ENCODE measurements at places on chromosomes 3 and 15. TPM values are rescaled to one million over a fixed set of nuclear protein-coding genes. Genes with fewer than 3 reads are reported as not detected.

- H3K4me1 ChIP-seq = peaks cover 11% of the 10 kb centered on the region
- no peak for DNase-seq
- no peak overlapping the region for H3K4me3 ChIP-seq
- no peaks in the 10 kb centered on the region for H3K36me3 ChIP-seq
- no peak overlapping the region for H3K27ac ChIP-seq
- H3K27me3 ChIP-seq = no peaks in the 10 kb centered on the region
These were observed 220.8 kb upstream of the ATP10A start for GRCh38 chr15:26083896-26084295.

DNA sequence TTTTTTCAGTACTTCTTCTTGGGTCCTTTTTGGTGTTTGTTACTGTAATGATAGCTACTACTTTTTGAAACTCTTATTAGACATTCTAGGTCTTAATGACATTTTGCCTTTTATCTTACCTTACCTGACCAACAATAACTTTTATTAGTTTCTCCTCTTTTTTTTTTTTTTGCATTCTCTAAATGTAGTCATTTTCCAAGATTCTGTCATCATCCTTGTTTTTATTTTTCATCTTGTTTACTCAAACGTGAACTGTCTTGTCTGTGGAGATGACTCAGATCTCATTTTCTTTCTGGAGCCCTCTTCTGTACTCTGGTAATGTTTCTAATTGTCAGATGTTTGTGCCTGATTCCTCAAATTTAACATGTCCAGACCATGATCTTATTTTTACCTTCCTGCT lies 2.9 kb downstream of the ABHD5 start:
- peak overlapping the region; percentile 86 for H3K27ac ChIP-seq
- H3K27me3 ChIP-seq = no peaks in the 10 kb centered on the region
- DNase-seq = no peak

- H3K4me3 ChIP-seq = no peak overlapping the region
- no peaks in the 10 kb centered on the region for H3K4me1 ChIP-seq
- no peak for DNase-seq
- no peak overlapping the region for H3K27ac ChIP-seq
- H3K36me3 ChIP-seq = no peaks in the 10 kb centered on the region
These were observed 21.2 kb downstream of the PRKAR2A start for GRCh38 chr3:48826451-48826850.

ZNF385D gene
- total RNA-seq = not detected

MYO5C gene
- 0.18 TPM for total RNA-seq

ONECUT1 gene
- total RNA-seq = not detected

FRMD5 gene
- total RNA-seq = 0.28 TPM

Measured in CD8-positive, alpha-beta memory T cell (primary cell).